ENCODE measurements at places on chromosomes 3 and 15. TPM values are rescaled to one million over a fixed set of nuclear protein-coding genes. Genes with fewer than 3 reads are reported as not detected.

- no peak for DNase-seq
These were observed 545.5 kb downstream of the NTRK3 start for GRCh38 chr15:87711026-87711425.

DNA sequence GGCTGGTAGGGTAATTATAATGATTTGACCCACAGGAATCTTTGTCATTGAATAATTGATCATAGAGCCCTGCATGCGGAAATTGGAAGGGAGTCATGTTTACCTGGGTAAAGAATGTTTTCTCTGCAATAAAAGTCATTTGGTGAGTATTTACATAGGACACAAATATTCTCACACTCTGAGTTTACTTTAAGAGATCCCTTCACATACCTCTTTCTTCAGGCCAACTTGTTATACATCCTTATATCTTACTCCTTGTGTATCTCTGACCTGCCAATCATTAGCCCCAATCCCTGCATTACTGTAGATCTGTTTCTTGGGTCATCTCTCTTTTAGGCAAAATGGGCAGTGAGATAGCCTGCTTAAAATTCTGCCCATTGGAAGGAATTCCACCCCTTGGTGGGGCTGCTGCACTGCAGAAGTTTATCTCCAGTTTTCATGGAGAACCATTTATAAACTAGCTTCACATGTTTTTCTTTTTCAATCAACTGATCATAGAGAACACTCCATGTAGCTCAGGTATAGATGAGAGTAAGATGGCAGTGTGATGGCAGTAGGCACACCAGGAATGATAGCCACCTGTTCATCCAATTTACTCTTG is 46.2 kb downstream of the ILDR1 start:
- no peak for DNase-seq

DNA sequence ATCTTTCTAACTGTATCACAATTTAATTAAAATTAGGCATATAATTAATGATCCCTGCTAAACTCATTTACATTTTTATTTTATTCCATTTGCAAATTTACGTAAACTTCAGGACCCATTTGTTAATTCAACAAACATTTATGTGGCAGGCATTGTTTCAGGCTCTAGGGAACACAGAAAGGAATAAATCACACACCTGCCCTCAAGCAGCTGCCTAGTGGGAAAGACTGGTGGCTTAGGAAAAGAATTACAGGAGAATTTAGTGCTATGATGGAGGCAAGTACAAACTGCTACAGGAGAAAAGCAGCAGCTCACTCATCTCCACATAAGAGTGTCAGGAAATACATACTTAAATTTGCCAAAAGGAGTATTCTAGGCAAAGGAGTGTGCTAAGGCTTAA is 11.2 kb downstream of the CBLB start:
- DNase-seq: no peak

- peak; percentile 19 for DNase-seq
These were observed at the start of gene ITGB5 for GRCh38 chr3:124887177-124887931. Gene ITGB5 (minus strand): TSS chr3:124887365. CDS start chr3:124887000, 365 bp downstream.

- DNase-seq: no peak
These were observed 49.2 kb downstream of the MRPL3 start for GRCh38 chr3:131453533-131453932.

GRCh38 chr3:186277268-186277909 is 84.6 kb downstream of the DGKG start:
- peak; percentile 79 for DNase-seq

DNA sequence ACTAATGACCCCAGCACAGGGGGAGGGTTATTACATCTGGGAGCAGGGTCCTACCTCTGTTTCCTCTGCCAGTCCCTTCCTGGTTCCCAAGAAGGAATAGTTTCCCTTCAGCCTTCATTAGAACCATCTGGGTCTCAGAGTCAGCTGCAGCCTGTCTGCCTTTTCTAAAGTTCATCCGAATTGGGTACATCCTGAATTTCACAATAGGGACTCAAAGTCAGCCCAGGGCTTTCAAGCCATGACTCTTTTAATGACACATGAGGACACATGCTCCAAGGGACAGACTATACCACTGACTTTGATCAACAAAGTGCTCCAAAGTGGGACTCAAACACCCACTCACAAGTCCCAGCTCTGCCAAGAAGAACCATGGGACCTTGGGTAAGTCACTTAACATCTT is 12.7 kb upstream of the CRABP1 start:
- DNase-seq: no peak

- no peak for DNase-seq
These were observed 265.9 kb downstream of the CD47 start for GRCh38 chr3:107824822-107825371.

- no peak for DNase-seq
These were observed 8.0 kb upstream of the B3GNT5 start for GRCh38 chr3:183244981-183245476.

GRCh38 chr3:22979581-22979980 is 223.5 kb upstream of the UBE2E2 start:
- DNase-seq: no peak

GRCh38 chr3:112391648-112392047 is 58.7 kb downstream of the CD200 start:
- DNase-seq: no peak

DNA sequence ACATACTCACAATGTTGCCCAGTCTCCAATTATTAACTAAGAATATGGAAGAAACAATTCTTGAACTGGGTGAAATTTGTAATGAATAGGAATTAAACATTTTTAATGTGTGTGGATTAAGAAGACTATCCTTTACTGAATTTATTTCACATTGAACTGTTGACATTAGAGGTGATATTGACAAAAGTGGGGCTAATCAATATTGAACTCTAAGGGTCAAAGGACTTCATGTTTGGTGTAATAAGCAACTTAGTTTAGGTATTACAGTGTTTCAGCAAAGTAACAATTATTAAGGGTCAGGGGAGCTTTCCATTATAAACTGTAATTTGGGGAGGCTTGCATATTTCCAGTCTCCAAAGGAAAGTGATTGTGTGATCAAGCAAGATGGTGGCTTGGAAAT is 16.2 kb upstream of the NANOGP8 start:
- DNase-seq: no peak

- no peak for DNase-seq
These were observed 2.9 kb downstream of the TIMP4 start for GRCh38 chr3:12155828-12156227.

GRCh38 chr3:27671101-27671500 is 51.0 kb downstream of the EOMES start:
- DNase-seq: no peak

DNA sequence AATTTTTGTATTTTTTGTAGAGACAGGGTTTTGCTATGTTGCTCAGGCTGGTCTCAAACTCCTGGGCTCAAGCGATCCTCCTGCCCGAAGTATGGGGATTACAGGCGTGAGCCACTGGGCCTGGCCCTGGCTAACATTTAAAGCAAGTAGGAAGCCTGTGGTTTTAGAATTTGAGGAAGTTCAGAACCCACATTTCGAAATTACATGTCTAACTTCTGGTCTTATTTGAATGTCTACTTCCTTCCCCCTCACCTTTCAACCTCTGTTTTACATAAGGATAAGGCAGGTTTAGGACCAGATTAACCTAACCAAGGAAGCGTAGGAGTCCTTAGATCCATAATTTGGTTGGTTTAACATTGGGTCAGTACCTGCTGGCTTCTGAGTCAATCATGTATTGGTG is 120.5 kb upstream of the PROK2 start:
- DNase-seq: no peak

GRCh38 chr3:121645054-121645453 is 15.6 kb downstream of the HCLS1 start:
- no peak for DNase-seq

DNA sequence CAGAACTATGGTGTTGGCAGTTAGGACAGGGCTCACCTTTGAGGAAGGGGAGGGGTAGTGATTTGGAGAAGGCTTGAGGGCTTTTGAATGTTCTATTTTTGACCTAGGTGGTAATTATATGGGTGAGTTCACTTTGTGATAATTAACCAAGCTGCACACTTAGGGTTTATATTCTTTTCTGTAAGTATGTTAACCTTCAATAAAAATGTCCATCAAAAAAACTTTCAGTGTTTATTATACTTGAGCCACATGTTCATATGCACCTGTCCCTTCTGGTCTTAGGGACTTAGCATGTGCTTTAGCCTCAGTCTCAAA is 28.4 kb downstream of the PDE8A start:
- no peak for DNase-seq

GRCh38 chr3:59286791-59287531 is 237.1 kb upstream of the CFAP20DC start:
- DNase-seq: no peak

DNA sequence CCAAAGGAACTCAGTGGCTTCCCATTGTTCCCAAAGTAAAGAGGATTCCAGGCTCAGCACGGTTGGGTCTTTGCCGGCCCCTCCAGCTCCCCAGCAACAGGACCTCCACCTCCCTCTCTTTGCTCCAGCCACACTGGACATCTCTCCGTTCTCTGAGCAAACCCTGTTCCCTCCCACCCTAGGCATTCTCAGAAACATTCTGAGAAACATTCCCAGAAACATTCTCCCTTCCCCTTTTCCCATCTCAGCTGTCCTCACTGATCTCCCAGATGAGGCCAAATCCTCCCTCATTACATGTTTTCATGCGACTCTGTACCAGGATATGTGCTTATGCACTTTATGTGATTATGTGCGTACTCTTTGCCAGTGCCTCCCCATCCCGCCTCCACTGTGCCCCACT is 14.1 kb downstream of the CCDC33 start:
- no peak for DNase-seq

DNA sequence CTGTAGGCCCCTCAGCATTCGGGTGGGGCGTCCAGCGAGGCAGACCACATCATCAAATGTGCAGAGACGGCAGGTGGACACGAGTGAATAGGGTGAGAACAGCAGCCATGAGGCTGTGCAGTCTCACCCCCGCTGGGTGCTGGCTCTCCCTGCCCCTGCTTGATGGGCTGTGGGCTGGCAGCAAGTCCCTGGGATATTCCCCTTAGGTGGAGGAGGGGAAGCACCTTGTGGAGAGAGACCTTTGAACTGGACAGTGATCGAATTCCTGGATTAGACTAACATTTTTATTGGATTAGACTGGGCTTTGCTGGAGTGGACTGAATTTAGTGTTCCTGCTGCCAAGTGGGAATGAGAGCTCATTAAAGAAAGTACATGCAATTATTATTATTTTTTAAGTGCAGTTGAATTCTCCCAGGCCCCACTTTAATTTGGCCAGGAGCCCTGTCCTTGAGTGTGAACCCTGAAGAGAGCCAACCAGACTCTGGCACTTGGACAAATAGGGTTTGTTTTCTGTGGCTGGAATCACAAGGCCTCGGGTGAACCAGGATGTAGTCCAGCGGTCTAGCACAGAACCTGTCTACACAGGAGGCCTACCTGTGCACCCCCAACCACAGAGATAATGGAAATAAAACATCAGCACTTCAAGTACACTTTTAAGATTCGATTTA is 193.1 kb downstream of the ABHD5 start:
- no peak for DNase-seq

- peak; percentile 92 for DNase-seq
These were observed 54.9 kb downstream of the SPSB4 start for GRCh38 chr3:141105828-141106628.

DNA sequence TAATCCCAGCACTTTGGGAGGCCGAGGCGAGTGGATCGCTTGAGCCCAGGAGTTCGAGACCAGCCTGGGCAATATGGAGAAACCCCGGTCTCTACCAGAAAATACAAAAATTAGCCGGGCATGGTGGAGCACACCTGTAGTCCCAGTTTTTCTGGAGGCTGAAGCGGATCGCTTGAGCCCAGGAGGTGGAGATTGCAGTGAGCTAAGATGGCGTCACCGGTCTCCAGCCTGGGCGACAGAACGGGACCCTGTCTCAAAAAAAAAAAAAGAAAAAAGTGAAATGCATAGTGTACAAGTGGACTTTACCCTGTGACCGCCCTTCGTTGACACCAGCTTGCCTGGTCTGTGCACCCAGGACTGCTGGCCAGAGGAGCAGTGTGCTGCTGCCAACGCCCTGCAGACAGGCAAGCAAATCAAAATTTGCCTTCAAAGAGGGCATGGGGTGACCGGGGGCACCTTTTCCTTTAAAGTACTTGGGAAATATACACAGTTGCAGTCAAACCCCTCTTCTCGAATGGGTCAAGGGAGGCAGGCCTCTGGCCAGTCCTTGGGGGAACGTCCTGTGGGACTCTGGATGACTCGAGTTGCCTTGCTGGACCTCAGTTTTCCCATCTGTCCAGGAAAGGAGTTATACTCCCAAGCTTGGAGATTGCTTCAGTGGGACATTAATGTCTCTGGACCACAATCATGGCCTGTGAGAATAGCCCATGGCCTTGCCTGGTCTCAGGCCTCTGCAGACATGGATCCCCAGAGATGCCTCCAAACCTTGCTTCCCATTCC is 1.0 kb downstream of the XYLB start:
- DNase-seq: no peak

DNA sequence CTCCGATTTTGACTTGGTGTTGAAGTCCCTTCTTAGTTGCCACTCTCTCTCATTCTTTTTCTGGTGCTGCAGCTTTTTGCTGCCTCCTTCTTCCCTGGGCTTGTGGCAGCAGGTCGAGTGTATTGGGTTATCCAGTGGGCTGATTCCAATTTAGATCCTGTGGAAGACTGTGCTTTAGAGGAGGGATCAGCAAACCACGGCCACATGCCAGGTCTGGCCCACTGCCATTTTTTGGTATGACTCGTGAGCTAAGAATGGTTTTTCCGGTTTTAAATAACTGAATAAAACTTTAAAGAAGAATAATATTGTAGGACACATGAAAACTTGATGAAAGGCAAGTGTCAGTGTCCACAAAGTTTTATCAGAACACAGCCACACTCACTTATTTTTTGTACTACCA is 330.5 kb downstream of the ROBO2 start:
- DNase-seq: peak; percentile 18

- DNase-seq: no peak
These were observed 6.7 kb downstream of the LMOD3 start for GRCh38 chr3:69115731-69116130.

- DNase-seq: no peak
These were observed 20.2 kb downstream of the LRIG1 start for GRCh38 chr3:66480666-66481065.

- no peak for DNase-seq
These were observed 17.9 kb downstream of the CP start for GRCh38 chr3:149203758-149204157.

DNA sequence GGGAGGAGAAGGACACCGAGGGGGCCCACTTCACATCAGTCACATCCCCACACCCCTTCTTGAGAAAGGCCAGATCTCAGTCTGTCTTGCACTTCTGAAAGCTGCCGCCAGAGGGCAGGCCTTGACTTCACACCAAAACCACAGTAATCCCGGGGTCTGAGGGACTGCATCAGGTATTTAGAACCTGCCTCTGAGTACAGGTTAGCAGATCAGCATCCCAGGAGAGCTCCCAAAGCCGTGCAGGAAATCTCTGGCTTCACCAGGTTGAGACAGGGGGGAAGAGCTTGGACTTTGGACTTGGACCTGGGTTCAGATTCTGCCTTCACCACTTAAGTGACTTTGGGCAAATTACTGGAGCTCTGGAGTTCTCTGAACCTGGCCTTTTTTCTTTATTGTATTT is 50.3 kb downstream of the LHFPL4 start:
- DNase-seq: peak; percentile 61

GRCh38 chr15:62112616-62113593 is 46.1 kb downstream of the C2CD4A start:
- DNase-seq: no peak

- no peak for DNase-seq
These were observed 53.9 kb downstream of the COPS2 start for GRCh38 chr15:49101536-49101935.

The PDZRN3 gene
- polyA plus RNA-seq: 14.2 TPM

The APOD gene
- 673 TPM for polyA plus RNA-seq

The CP gene
- polyA plus RNA-seq: 8.1 TPM

The THRB gene
- 3.8 TPM for polyA plus RNA-seq

The PEX11A gene
- 6.5 TPM for polyA plus RNA-seq

The CGNL1 gene
- 9.1 TPM for polyA plus RNA-seq

The SLC51B gene
- polyA plus RNA-seq: 0.51 TPM

The ACP3 gene
- polyA plus RNA-seq: 0.76 TPM

The PLSCR5 gene
- polyA plus RNA-seq: not detected

The CNTN4 gene
- 8.8 TPM for polyA plus RNA-seq

The CLDN16 gene
- not detected for polyA plus RNA-seq

The GPR160 gene
- polyA plus RNA-seq: 0.68 TPM
